ENCODE measurements at places on chromosomes 4 and X.

GRCh38 chr4:3243136-3243780, 5.7 kb upstream of the MSANTD1 start:
- no peak for DNase-seq

DNA sequence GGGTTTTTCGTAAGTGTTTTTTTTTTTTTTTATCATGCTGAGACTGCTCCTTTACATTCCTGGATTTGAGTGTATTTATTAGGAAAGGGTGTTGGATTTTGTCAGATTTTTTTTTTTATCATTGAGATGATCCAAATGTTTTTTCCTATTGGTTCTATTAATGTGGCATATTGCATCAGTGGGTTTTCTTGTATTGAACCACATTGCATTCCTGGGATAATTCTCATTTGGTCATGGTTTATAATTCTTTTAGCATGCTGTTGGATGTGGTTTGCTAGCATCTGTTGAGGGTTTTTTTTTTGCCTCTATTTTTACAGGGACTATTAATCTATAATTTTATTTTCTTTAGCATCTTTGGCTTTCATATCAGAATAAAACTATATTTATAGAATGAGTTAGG, 28.8 kb downstream of the COL4A5 start:
- DNase-seq: no peak

DNA sequence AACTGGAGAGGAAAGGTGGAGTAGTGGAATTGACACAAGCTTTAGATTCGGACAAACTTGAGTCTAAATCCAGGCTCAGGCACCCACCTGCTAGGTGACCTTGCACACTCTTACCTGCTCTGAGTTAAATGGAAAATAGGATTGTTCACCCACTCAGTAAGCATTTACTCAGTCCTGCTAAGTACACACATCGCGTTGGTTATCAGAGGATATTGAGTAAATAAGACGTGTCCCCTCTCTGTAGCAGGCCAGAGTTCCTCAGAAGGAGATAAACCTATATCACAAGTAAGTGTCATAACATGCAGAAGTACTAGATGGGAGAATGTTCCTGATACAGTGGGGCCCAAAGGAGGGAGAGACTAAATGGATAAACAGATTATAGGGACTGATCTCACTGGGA, 117.7 kb downstream of the SMIM20 start:
- no peak for DNase-seq

DNA sequence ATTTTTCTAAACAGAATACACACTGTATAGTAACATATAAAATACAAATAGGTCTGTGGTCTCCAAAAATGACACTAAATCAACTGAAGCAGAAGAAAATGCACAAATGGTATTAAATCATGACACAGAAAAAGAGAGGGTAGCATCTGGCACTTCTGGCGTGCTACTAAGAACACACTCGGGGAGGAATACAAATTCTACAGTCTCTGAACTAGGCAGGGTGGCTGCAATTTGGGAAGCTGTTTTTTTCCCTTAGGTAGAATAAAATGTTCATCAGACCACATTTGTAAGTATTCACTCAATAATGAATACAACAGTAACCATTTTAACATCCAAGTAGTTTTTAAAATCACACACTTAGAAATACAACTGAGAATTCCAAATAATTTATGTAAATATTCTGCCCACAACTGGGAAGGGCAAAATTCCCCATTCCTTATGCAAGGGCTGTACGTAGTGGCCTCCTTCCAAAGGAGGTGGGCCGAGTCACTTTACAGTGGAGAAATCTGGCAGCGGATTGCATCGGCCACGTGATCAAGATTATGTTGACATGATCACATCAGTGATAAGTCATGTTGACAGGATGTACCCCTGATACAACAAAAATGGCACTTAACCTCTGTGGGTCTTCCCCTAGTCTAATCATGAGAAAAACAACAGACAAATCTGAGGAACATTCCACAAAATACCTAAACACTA, 101.1 kb downstream of the TSPAN5 start:
- no peak for DNase-seq

GRCh38 chr4:189096108-189096507, 844.6 kb upstream of the FRG1 start:
- no peak for DNase-seq

DNA sequence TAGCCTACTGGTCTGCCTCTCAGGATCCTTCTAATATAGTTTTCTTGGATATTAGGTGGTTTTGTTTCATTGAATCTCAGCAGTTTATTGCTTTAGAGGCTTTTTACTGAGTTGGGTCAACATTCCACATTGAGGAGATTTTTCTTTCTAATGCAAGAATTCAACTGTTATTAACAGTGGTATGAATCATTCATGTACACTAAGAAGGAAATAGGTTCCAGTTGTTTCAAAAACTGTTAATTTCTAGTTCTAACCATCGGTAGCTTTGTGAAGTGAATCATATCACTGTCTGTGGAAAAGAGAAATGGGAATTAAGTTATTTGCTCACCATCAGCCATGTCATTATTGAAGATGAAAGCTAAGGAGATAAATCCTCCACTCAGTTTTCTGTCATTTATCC, 331.5 kb downstream of the RPA4 start:
- DNase-seq: no peak

DNA sequence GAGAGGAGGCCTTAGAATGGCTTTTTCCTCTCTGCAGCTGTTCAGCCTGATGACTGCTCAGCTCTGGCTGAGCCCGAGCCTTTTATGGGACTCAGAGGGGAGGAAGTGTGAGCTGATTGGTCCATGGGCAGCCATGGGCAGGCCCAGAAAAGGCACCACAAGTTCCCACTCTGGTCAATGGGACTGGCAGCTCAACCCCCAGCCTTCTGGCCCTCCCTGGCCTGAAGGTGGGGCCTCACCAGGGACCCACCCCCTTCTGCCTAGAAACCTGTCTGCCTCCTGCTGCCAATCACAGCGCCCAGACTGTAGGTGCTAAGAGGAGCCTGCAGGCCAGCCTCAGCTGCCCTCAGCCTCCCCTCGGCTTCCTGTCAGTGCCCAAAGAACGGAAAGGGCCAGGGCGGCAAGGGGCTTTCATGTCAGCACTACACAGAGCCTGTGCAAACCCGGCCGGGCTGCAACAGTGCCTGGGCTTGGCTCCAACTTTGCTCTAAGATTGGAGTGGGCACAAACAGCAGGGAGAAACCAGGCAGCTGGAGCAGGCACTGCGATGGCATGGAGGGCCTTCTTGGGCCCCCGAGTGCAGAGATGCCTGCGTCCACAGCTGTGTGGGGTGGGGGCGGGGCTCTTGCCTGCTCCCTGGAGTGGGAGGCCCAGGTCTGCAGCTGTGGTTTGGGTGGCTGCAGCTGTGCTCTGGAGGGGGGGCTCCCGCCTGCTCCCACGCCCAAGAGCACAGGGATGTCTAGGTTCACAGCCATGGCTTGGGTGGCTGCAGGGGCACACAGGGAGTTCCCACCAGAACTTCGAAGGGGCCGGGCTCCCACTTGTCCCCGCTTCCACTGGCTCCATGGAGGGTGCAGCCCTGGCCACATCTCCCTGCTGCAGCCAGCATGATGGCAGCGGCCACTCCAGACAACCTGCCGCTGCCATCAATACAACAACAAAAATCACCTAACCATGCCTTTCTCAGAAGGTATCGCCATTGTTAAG, 92.6 kb downstream of the NXF2 start:
- peak; percentile 1 for DNase-seq

DNA sequence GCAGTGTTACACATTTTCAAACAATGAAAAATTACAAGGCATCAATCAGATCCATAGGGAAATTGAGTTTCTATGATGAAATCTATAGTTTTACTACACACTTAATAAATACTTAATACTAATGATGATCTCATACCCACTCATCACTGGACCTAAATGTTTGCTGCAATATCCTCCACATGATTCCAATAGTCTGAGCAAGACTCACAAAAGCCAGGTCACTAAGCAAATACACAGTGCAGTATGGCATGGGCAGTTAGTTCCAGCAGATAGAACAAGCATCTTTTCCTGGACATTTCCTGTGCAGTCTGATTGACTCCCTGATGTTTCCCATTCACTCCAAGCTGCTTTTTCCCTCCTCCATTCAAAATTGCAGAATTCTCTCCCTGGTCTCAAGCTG, 109.0 kb upstream of the ATOH1 start:
- no peak for DNase-seq

DNA sequence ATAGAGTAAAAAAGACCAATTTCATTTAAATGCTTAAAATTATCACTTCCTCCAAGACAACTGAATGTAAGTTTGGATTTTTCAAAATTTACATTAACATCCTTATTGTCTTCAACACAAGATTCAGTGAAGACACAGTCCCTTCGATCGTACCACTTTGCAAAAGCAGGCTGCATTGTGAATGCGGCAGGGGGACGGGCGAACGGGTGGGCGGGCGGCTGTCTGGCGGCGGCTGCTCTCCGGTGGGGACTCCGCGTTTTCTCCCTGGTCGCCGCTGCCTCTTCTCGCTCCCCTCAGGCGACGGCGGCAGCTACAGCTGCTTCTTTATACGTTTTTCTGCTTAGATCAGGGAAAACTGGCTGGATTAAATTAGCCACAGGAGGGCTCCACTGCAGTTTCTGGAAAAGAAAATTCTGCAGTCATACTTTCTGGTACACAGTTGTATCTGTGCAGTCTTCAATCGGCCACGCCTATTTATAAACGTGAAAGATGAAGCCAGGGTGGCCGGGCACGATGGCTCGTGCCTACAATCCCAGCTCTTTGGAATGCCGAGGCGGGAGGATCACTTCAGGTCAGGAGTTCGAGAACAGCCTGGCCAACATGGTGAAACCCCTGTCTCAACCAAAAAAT, 33.9 kb upstream of the HPF1 start:
- peak; percentile 52 for DNase-seq

DNA sequence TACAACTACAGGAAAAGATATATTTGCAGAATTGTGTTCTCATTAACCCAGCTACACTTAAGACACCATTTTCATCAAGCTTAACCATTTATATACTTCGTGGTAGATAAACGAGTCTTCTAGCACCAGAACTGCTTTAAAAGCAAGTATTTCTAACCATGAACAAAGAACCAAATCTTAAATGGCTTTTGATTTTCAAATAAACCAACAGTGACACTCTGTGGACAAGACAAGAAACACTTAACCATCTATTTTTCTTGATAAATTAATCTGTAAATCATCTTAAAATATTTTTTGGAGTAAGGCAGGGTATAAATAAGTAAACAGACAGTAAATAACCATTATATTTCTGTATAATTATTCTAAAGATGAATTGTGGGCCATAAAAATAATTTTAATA, 10.2 kb downstream of the BEND2 start:
- peak; percentile 20 for DNase-seq

DNA sequence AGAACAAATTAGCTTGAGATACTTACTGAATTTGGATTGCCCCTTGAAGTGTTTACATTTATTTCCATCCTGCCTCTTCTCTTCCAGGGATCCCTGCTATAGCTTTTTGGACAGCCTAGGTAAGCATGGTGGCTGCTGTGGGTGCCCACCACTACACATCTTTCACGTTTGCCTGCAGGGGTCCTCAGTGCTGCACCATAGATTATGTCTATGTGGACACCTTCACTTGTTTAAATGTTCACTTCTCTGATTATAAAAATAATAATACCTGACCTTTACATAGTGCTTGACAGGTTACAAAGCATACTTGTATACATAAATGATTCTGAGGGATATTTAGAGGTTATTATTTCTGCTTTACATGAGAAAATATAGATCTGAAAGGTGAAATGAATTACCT, 67.9 kb upstream of the SLC4A4 start:
- DNase-seq: peak; percentile 41

DNA sequence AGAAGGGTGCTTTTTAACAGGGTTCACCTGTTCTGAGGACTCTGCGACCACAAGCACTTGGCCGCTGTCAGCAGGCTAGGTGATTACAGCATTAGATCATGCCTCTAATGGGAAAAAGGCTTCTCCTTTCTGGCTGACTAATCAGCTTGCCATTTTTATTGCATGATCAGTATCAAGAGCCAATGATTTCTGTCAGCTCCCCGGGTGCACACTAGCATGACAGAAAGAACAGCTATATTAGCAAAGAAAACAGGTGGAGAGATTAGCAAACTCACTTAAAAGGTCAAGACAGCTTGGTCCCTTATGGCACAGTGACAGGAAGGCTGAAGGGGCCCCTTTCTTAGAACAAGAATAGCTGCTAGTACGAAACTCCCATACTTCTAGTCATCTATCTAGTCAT, 170.0 kb downstream of the SMIM20 start:
- peak; percentile 41 for DNase-seq

GRCh38 chrX:26466387-26466786, 250.4 kb downstream of the MAGEB5 start:
- peak; percentile 0 for DNase-seq

GRCh38 chrX:3244955-3245354, 101.5 kb downstream of the MXRA5 start:
- peak; percentile 1 for DNase-seq

DNA sequence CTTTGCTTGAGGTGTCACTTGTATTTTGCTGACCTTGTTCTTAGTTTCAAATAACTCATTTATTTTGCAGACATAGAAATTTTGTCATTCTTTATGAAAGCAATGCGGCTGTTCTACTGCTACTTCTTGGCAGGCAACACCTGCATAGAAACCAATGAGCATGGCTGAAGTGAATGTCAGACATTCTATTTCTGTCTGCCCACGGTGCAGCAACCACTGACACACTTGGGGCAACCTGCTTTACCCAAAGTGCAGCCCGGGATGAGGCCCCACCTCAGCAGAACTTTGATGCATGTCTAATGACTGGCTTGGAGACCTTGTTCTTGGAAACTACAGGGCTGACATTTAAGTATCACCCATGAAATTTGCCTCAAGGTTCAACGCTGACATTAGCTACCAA, 93.6 kb downstream of the RBM47 start:
- no peak for DNase-seq

DNA sequence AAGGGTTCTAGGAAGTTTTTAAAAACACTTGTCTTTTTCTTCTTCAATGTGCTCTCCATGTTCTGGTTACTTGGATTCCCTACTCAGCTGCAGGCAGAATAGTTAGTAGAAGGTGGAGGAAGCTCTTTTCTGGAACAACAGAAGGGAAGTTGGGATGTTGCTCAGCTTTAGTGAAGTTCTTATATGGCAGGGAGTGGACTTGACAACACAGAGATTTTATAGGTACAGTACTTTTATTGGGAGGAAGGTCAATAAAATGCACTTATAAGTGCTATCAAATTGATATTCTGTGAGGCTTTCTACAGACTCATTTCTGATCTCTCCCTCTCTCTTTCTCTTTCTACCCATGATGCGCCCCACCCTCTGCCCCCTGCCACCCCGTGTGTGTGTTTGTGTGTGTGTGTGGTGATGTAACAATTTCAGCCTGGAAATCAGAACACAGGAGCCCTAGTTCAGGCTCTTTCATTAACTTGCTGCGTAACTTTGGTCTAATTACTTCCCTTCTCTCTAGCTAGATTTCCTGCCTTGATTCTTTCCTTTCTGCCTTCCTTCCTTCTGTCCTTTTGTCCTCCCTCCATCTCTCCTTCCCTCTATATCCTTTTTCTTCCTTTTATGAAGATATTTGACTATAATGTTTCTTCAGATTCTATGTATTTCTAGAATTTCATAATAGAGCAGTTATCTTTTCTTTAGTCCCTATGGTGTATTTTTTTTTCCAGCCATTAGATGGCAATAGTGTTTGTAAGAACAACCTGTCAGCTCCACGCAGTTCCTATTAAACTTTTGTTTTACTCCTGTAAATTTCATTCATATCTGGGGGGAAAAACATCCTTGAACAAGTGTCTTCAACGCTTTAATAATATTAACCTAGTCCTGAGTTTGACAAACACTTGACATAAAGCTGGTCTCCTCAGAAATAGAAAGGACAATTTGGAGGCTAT, 37.1 kb downstream of the HEPH start:
- DNase-seq: peak; percentile 24

GRCh38 chr4:152277333-152277732, 258.6 kb downstream of the FBXW7 start:
- no peak for DNase-seq
